GM12865 (cell line): ENCODE measurements at places on chromosomes 5 and 9.
A peak's percentile ranks its signal among the peaks of the same experiment; 100 is the strongest.

GRCh38 chr5:54401515-54401914 is 54.0 kb upstream of the HSPB3 start:
- DNase-seq, result peak; percentile 59

DNA sequence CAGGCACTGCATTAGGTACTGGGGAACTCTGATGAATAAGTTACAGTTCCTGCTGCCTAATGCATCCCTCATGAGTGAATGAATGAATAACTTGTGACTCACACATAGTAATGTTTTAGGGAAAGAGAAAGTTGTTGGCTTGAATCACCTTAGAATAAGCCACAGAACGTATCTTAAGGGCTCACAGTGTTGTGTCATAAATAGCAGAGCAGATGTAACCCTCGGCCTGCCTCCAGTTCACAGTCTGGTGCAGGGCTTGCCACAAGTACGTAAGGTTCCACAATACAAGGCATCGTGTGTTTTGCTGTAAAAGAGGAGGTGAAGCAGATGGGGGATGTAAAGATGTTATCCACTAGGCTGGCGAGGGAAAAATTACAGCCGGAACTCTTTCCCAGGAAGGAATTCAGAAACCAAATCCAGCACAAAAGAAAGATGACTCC is 218.7 kb downstream of the TRPM3 start:
- DNase-seq, result no peak

GRCh38 chr5:65363499-65363898 is 118.2 kb downstream of the ADAMTS6 start:
- no peak for DNase-seq

DNA sequence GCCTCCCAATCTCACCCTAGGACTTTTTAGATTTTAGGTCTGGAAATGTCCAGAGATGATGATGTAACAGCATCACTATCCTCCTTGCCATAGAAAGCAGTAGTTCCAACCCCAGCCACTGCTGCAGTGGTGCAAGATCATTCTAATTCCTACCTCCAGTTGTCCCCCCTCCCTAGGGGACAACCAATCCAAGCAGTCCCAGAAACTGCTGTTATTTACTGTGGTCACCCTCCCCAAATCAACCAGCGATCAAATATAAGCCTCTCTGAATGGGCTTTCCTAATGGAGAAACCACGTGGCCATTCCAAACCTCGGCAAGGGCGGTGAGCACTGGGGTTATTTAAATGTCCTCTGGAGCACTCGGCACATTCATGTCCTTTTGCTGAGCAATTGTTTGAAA is 159.8 kb downstream of the SLF1 start:
- DNase-seq, result no peak

DNA sequence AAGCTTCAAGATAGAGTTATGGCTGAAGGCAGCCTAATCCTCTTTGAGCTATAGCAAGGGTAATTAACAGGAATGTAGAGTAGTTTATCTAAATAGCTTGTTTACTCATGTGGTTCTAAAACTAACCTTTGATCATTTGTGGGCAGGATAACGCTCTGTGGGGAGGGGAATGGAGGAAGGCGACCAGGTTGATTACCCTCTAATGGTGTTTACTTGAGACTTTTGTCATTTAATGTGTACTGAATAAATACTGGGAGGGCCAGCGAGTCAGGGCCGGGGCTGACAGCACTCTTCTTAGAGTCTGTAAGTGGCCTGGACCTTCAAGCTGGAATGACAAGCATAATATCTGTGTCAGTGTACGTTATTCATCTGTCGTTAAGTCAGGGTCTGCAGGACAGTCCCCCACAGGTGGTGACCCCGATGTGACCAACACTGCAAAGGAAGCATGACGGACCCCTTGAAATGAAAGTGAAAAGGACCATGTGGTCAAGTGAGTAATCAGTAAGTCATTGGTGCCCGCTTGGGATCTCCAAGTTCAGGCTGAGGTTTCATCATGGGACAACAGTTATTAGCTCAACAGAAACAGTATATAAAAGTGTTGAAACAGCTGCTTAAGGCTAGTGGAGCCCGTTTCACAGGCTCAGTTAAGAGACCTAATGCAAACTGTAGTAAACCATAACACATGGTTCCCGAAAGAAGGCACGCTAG is 162.6 kb downstream of the CPLANE1 start:
- DNase-seq, result no peak

- no peak for DNase-seq
These were observed 49.0 kb downstream of the ZNF462 start for GRCh38 chr9:106911951-106912350.

DNA sequence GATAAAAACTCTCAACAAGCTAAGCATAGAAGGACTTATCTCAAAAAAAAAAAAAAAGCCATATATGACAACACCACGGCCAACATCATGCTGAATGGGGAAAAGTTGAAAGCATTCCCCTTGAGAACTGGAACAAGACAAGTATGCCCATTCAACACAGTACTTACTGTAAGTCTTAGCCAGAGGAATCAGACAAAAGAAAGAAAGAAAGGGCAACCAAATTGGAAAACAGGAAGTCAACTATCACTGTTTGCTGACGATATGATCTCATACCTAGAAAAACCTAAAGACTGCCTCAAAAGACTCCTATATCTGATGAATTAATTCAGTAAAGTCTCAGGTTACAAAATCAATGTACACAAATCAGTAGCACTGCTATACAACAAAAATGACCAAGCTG is 24.6 kb upstream of the PTGER4 start:
- no peak for DNase-seq

GRCh38 chr9:29796291-29796952 is 2223.1 kb upstream of the C9orf72 start:
- peak; percentile 35 for DNase-seq

- DNase-seq, result peak; percentile 74
These were observed 3.8 kb downstream of the IFNA1 start for GRCh38 chr9:21443849-21444625.

- DNase-seq, result peak; percentile 53
These were observed 406.0 kb upstream of the PIK3R1 start for GRCh38 chr5:67809589-67809988.

DNA sequence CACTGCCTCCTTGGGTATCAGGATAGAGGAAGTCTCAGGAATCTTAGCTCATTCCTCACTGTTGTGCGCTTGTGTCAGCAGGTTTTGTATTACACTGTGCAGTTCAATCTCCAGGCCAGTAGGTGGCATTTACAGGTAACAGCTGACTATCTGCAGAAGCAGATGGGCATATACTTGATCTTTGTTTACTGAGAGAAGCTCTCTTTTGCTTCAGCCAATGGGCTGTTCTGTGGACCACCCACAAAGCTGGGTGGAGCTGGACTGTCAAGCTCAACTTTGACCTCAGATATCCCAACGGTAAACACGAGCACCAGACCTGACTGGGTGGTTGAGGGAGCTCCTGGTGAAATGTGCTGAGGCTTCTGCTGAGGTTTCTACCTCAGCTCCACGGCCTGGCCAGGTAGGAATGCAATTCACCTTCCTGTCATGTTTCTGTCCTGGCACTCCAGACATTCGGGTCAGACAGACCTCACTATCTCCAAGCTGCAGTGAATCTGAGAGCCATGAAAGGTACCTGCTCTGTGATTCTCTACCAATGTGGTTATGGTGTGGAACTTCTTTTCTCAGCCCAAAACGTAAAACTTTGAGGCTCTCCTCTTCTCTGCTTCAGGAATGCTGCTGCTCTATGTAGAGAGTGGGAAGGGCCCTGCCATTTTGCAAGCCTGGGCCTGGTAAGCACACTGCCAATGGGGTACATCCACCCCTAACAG is 167.9 kb upstream of the ACTBL2 start:
- DNase-seq, result peak; percentile 55

GRCh38 chr9:91395553-91396471 is 27.8 kb downstream of the NFIL3 start:
- DNase-seq, result peak; percentile 74

DNA sequence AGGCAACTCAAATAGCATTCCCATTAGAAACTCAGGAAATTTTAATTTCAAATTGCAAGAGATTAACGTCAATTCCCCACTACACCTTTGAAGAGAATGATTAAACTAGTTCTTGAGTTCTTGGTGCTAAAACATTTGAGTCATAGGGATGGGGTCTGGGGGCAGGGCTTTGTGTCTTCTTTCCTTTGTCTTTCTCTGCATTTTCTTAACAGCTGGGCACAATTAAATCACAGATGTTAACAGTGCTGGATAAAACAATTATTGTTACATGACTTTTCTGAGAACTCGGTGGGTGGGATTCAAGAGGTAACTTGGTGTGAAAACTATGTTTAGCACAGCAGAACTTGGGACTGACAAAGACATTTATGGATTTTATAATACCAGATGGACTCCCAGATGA is 351.9 kb upstream of the TNC start:
- no peak for DNase-seq

- DNase-seq, result no peak
These were observed 686 bp upstream of the COL27A1 start for GRCh38 chr9:114154600-114155102.

DNA sequence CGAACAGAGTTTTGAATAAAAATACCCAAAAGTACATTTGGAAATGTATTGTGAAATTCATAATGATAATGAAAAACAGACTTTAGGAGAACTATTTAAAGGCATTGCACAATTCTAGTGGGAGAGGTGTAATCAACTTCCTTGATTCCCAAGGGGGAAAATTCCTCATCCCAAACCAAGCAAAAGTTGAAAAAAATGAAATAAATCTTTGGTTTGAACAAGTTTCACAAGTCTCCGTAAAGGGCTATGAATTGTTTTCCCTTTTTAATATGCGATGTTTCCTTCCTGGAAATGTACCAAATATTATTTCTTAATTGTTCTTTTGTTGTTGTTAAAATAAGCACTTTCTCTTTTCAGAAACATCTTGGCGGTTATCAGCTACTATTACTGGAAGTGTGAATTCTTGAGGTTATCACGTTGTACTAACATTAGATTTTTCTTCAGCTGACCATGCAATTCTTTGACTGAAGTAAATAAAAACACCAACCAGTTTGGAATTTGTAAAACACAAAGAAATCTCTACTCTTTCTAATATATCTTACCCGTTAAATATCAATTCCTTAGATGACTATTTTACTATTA is 59.3 kb downstream of the SVEP1 start:
- DNase-seq, result no peak

DNA sequence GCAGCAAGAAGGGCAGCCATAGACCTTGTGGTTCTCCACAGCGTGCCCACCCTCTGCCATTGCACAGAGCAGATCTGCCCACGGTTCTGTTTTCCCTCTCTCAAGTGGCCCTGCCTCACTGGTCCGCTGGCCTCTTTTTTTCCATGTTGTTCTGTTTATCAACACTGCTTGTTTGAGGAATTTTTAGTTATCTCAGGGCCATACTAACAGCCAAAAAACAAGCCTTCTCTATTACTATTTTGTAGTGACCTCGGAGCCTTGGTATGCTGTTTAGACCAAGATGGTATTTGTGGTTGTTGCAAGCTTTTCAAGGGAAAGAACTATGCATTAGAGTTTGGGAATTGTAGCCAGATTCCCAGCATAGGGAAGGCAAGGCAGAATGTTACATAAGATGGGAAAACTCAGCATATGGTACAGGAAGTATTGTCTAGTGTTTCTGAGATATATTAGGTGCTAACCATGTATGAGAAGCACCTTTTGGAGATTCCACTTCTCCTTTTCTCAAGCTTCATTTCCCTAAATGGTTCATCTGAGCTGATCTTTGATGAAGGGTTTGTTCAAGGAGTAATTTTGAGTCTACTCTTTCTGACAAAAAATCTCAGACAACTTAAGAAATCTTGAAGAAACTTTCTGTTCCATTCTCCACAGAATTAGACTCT is 54.3 kb downstream of the NUP214 start:
- DNase-seq, result peak; percentile 18

DNA sequence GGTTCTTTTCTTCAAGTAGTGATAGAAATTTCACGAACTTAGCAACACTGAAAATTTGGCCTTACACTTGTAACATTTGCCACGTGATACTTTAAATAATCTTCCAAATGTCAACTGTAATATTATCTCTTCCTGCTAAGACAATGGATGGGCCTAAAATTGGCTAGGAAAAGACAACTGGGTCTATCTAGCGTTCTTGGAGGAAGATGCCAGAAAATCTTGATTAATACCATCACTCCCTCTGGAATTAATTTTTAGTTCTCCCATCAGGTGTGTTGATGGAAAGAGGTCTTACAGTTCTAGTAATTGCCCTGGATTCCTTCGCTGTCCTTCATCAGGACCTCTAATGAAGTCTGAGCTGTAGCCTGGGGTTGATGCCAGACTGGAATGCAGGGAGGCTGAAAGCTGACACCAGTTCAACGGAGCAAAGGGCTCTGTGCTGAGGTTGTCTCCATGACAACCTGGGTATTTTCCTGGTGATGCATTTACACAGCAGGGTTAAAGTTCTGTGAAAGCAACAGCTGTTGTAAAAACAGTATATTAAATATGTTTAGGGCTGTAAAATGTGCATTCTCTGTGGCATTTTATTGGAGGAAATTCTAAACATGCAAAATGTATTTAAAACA is 92.3 kb downstream of the GAS1 start:
- no peak for DNase-seq

DNA sequence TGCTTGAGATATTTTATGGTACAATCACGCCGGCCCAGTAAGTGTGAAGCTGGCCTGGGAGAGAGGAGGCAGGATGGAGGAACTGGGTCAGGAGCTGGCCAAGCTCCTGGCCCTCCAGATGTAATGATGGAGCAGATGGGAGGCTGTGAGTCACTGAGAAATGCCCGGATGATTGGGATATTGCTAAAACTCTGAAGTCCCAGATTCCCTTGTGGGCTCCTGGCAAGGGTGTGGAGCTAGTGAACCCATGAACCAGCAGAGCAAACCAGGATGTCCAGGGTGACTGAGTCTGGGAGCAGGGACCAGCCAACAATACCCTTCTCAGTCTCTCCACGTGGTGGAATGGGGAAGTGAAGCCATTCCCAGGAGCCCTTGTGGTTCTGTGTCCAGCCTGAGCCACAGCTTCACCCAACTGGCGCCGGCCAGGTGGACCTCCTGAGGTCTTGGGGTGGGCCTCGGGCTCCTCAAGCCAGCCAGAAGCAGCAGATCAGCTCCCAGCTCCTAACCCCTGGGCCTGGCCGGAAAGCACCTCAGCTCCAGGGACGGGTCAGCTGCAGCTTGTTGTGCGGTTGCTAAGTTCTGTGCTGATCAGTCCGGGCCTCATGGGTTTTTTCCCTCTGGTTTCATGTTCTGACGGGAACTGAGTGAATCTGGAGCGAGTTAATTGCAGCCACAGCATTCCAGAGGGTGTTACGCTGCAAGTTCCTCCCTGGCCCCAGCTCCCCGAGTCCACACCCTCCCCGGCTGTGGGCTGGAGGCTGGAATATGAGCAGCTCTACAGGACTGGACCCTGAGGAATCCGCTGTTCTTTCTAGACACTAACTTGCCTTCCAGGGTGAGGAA is 37.6 kb downstream of the DUSP1 start:
- DNase-seq, result no peak
